ENCODE measurements at places on chromosomes 3 and 15.

- DNase-seq, result no peak
These were observed 308.2 kb downstream of the VPS13C start for GRCh38 chr15:61752001-61752400.

GRCh38 chr3:153127788-153128187, 34.2 kb upstream of the RAP2B start:
- no peak for DNase-seq

- no peak for DNase-seq
These were observed 35.9 kb upstream of the MRPS22 start for GRCh38 chr3:139307601-139308555.

- no peak for DNase-seq
These were observed 88.5 kb upstream of the PFN2 start for GRCh38 chr3:150059241-150059640.

DNA sequence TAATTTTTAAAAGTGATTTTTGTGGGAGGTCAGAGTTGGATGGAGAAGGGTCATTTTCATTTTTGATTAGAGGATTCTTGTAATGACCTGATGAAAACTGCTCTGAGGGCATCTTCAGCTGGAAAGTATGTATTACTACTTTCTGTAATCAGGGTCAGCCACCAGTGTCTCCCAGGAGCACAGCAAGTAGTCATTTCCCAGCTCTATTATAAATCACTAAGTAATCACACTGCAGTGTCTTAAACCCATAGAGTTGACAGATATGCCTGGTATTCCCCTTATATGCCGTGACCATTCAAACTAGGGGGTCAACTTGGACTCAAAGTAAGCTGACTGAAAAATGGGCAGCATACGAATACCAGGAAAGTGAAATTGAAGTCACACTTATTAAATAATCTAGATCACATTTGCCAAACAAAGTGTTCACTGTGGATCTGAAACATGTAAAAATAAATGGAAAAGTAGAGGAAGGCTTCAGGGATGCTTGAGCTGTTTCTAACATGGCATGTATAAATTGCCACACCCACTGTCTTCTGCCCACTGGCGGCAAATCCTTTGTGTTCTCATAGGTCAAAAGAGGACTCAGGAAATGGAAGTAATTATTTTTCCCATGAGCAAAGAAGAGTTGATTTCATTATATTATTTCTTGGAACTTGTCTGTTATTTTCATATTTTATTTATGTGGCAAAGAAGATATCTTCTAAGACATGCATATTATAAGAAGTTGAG, 105.7 kb downstream of the MBNL1 start:
- DNase-seq, result no peak

GRCh38 chr3:65758876-65759598, 279.7 kb downstream of the MAGI1 start:
- DNase-seq, result no peak

DNA sequence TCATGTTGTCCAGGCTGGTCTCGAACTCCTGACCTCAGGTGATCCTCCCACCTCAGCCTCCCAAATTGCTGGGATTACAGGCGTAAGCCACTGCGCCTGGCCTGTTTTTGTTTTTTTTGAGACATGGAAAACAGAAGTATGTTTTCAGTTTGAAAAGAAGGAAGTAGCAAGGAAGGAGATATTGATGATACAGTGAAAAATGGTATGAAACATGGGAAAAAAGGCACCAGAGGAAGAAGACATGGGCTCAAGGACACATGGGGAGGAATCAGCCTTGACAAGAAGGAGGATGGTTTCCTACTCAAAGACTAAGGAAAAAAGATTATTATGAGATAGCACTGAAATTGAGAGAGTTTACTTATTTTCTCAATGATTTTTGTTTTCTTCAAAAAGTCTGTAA, 30.7 kb downstream of the FMN1 start:
- no peak for DNase-seq

GRCh38 chr3:115689928-115690327, 66.6 kb downstream of the GAP43 start:
- DNase-seq, result no peak
